Adrenal gland (tissue), 19 donors: ENCODE measurements at places on chromosomes 1 and 21. TPM values are rescaled to one million over a fixed set of nuclear protein-coding genes. Genes with fewer than 3 reads are reported as not detected.

PRKACB gene
- total RNA-seq, result 26.8 TPM

TSEN15 gene
- total RNA-seq, result 27.8 TPM

CD1B gene
- total RNA-seq, result not detected

RIMKLA gene
- total RNA-seq, result 1.0 TPM

OR6K3 gene
- not detected for total RNA-seq

NFASC gene
- total RNA-seq, result 63.8 TPM

OR2L13 gene
- not detected for total RNA-seq

CD84 gene
- total RNA-seq, result 29.9 TPM

TNFRSF18 gene
- not detected for total RNA-seq

TACSTD2 gene
- total RNA-seq, result 0.32 TPM

HIVEP3 gene
- total RNA-seq, result 5.5 TPM

OPN3 gene
- 9.8 TPM for total RNA-seq

GRCh38 chr1:179877586-179878265 is at the start of gene TOR1AIP2:
Gene TOR1AIP2 (minus strand): TSS chr1:179877803. CDS start chr1:179852665, 25,138 bp downstream.
- H3K4me3 ChIP-seq, result peak within 1 kb of the TSS; percentile 51
- H3K4me1 ChIP-seq, result peaks cover 55% of the 10 kb centered on the region
- DNase-seq, result peak; percentile 93
- peak within 1 kb of the TSS; percentile 43 for H3K27ac ChIP-seq

DNA sequence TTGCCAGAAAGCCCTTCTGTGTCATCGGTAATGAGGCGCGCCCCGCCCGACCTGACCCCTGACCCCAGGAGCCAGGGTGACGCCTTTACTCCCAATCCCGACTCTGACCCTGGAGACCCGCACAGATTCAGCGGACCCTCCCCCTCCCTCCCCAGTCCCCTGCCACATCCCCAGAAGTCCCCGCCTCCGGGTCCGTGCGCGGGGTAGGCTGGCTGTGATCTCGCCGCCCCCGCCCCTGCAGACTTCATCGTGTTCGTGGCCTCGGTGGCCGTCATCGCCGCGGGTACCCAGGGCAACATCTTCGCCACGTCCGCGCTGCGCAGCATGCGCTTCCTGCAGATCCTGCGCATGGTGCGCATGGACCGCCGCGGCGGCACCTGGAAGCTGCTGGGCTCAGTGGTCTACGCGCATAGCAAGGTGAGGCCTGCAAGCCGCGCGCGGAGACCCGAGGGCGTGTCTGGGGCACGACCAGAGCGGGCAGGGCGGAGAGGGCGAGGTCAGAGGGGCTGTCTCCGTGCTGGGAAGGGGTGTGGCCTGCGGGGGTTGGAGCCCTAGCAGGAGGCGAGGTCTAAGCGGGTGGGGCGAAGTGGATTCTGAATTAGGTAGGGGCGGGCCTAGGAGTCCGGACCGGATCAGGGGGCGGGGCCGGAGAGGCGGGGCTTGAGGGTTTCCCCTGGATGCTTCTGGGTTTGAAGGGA is 34.8 kb downstream of the KCNQ4 start:
- no peaks in the 10 kb centered on the region for H3K4me1 ChIP-seq
- no peaks in the 10 kb centered on the region for H3K36me3 ChIP-seq
- peak; percentile 55 for DNase-seq

GRCh38 chr21:19049567-19049966 is 646.0 kb upstream of the TMPRSS15 start:
- no peak overlapping the region for H3K27ac ChIP-seq
- H3K4me1 ChIP-seq, result no peaks in the 10 kb centered on the region
- DNase-seq, result no peak
- H3K27me3 ChIP-seq, result no peaks in the 10 kb centered on the region

DNA sequence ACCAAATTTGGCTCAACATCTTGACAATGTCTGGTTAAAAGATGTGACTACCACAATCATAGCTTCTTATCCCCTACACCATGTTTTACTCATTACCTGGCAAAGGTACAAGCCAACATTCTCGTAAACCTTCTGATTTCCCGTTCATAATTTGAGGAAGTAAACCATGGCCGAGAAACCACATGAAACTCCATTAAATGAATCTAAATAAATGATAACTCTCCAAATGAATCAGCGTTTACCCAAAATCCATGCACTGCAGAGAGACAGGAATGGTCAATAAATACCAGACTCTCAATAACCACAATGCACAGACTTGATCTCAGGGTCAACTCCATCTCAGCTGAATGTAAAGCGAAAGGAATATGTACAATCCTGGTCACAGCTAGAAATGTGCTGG is 125.2 kb downstream of the TYW3 start:
- H3K4me3 ChIP-seq, result no peak overlapping the region
- no peak overlapping the region for H3K27ac ChIP-seq
- H3K4me1 ChIP-seq, result no peaks in the 10 kb centered on the region
- no peaks in the 10 kb centered on the region for H3K36me3 ChIP-seq

- H3K4me3 ChIP-seq, result no peak overlapping the region
- no peaks in the 10 kb centered on the region for H3K36me3 ChIP-seq
- H3K27me3 ChIP-seq, result no peaks in the 10 kb centered on the region
- no peak for DNase-seq
- H3K4me1 ChIP-seq, result no peaks in the 10 kb centered on the region
- no peak overlapping the region for H3K27ac ChIP-seq
Observed at GRCh38 chr1:116690849-116691406, 23.4 kb upstream of the IGSF3 start.

DNA sequence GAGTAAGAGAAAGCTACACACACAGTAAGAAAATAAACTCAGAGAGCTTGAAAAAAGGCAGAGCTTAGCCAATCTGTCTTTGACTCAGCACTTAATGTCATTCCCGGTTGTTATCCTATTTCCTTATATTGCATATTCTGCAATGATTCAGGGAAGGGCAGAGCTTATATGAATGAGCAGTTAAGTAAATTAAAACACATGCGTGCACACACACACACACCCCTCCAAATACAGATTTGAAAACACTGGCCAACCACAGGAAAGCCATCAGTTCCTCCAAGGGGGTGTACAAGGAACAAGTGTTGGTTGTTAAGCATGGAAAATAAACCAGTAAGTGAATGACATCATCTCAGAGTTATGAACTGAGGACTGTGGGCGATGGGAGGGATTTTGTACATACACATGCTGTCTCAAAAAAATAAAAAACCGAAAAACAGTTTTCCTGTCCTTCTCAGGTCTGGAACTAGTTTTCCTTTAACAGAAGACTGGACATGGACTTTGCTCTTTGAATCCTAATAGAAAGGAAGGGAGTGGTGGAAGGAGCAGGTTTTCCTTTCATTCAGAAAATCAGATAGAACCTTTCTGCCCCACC is 1.0 kb downstream of the IQGAP3 start:
- H3K36me3 ChIP-seq, result no peaks in the 10 kb centered on the region
- H3K27ac ChIP-seq, result no peak overlapping the region
- peaks cover 15% of the 10 kb centered on the region for H3K27me3 ChIP-seq
- H3K4me1 ChIP-seq, result no peaks in the 10 kb centered on the region

DNA sequence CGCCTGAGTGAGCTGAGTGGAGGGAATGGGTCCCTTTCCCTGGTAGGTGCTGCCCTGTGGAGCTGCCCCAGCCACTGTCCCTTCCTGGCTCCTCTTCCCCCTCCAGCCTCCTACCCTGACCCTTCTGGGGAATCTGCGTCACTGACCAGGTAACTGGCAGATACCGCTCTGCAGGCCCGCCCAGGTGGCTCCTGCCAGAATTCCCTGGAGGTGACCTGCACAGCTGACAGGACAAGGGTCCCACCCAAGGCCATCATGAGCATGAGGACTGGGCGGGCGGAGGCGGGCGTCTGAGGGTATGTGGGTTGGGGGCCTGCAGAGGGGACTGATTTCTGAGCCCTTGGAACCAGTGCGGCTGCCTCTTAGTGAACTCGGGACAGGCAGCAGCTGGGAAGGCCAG is 32.5 kb downstream of the DHRS3 start:
- H3K27ac ChIP-seq, result no peak overlapping the region
- no peaks in the 10 kb centered on the region for H3K36me3 ChIP-seq
- H3K4me1 ChIP-seq, result no peaks in the 10 kb centered on the region
- no peak overlapping the region for H3K4me3 ChIP-seq

DNA sequence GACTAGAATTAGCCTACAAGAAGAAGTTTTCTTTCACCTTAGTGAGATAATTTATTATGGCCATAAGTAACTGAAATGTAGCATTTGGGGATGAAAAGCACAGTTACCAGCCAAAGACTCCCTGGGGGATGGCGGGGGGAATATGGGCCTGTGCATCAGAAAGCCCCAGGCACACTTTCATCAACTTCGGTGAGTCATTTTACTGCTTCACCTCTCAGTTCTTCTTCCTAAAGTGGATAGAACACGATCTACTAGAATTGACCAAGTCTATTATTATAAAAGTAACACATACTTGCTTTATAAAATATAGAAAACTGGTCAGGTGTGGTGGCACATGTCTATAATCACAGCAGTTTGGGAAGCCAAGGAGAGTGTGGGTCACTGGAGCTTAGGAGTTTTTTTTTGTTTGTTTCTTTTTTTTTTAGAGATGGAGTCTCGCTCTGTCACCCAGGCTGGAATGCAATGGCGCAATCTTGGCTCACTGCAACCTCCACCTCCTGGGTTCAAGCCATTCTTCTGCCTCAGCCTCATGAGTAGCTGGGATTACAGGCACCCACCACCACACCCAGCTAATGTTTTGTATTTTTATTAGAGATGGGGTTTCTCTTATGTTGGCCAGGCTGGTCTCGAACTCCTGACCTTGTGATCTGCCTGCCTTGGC is 141.8 kb downstream of the ZZZ3 start:
- H3K27me3 ChIP-seq, result no peaks in the 10 kb centered on the region
- no peak overlapping the region for H3K4me3 ChIP-seq
- DNase-seq, result no peak
- no peak overlapping the region for H3K27ac ChIP-seq
- H3K4me1 ChIP-seq, result no peaks in the 10 kb centered on the region

- no peak overlapping the region for H3K4me3 ChIP-seq
- no peaks in the 10 kb centered on the region for H3K36me3 ChIP-seq
- H3K27ac ChIP-seq, result no peak overlapping the region
- H3K4me1 ChIP-seq, result no peaks in the 10 kb centered on the region
- DNase-seq, result no peak
Observed at GRCh38 chr1:2039251-2039650, 11.0 kb upstream of the PRKCZ start.

DNA sequence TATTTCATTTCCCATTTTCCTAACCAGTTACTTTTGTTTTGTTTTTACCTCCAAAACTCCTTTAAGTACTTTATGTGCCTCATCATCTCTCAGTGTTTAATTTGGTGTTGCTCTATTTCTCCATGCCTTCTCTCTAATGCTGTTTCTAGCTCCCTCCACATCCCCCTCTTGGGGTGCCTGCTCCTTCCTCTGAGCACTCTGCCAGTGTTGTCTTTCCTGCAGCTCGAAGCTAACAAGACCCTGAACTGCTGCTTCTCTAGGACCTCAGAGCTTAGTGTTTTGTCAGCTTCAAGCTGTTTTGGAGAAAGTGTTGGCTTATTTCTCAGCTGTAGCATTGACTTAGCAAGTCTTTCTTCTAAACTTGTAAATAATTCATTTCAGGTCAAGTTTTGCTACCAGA is 290.6 kb downstream of the DPYD start:
- no peaks in the 10 kb centered on the region for H3K36me3 ChIP-seq
- no peaks in the 10 kb centered on the region for H3K4me1 ChIP-seq
- H3K27me3 ChIP-seq, result no peaks in the 10 kb centered on the region
- no peak for DNase-seq
- no peak overlapping the region for H3K27ac ChIP-seq

GRCh38 chr1:2074944-2075740 is 24.9 kb downstream of the PRKCZ start:
- no peak for DNase-seq
- no peaks in the 10 kb centered on the region for H3K27me3 ChIP-seq
- H3K36me3 ChIP-seq, result no peaks in the 10 kb centered on the region
- no peaks in the 10 kb centered on the region for H3K4me1 ChIP-seq

DNA sequence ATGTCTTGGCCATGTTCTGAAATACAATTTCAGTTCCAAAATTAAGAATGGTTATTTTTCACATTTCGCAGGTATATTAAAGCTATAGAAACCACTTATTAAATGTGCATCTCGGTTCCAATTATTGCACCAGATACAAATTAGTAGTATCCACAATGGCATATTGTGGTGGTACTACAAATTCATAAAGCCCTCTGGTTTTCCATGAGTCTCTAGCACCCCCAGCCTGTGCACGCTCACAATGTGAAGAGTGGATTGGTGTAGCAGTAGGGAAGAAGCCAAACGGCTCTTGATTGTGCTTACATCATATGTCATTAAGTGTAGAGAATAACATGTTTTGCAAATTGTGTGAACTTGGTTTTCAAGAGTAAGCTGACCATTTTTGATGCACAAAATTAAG is 1.9 kb upstream of the BRINP3 start:
- H3K4me3 ChIP-seq, result no peak overlapping the region
- no peaks in the 10 kb centered on the region for H3K36me3 ChIP-seq
- peaks cover 7% of the 10 kb centered on the region for H3K4me1 ChIP-seq
- H3K27me3 ChIP-seq, result peaks cover 11% of the 10 kb centered on the region
- DNase-seq, result no peak

- H3K27me3 ChIP-seq, result no peaks in the 10 kb centered on the region
- no peak overlapping the region for H3K4me3 ChIP-seq
- H3K27ac ChIP-seq, result no peak overlapping the region
- H3K36me3 ChIP-seq, result no peaks in the 10 kb centered on the region
- no peak for DNase-seq
- peaks cover 10% of the 10 kb centered on the region for H3K4me1 ChIP-seq
Observed at GRCh38 chr1:174939775-174940545, 59.8 kb upstream of the CACYBP start.

GRCh38 chr1:161157867-161158266 is 1.4 kb upstream of the USP21 start:
- H3K4me1 ChIP-seq, result peaks cover 31% of the 10 kb centered on the region
- peaks cover 35% of the 10 kb centered on the region for H3K36me3 ChIP-seq
- DNase-seq, result no peak
- H3K27me3 ChIP-seq, result no peaks in the 10 kb centered on the region
- no peak overlapping the region for H3K4me3 ChIP-seq

- DNase-seq, result no peak
- H3K4me3 ChIP-seq, result no peak overlapping the region
- H3K36me3 ChIP-seq, result no peaks in the 10 kb centered on the region
- H3K27ac ChIP-seq, result no peak overlapping the region
- H3K4me1 ChIP-seq, result no peaks in the 10 kb centered on the region
- no peaks in the 10 kb centered on the region for H3K27me3 ChIP-seq
Observed at GRCh38 chr1:115543247-115543646, 98.5 kb upstream of the VANGL1 start.

DNA sequence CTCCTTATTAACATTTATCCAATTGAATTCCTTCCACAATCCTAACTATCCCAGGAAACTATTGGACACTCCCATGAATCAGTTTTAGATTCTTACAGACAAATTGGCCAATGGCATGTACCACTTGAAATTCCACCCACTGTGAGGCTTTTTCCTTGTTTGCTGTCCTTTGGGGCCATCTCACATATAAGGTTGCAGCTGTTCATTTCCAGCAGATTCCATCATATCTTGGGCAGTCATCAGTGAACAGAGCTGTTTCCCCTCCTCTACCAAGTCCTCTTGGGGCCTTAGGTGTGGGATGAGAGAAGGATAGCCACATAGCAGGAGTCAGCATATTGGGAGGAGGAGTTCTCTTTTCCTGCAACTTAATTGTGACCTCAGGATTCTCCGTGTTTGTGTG is 109.1 kb downstream of the HHAT start:
- no peaks in the 10 kb centered on the region for H3K4me1 ChIP-seq
- H3K36me3 ChIP-seq, result no peaks in the 10 kb centered on the region
- H3K27me3 ChIP-seq, result no peaks in the 10 kb centered on the region
- H3K27ac ChIP-seq, result no peak overlapping the region

GRCh38 chr1:91166106-91166712 is 144.4 kb upstream of the ZNF644 start:
- peak; percentile 57 for DNase-seq
- no peaks in the 10 kb centered on the region for H3K4me1 ChIP-seq
- no peaks in the 10 kb centered on the region for H3K27me3 ChIP-seq
- no peak overlapping the region for H3K4me3 ChIP-seq
- H3K36me3 ChIP-seq, result no peaks in the 10 kb centered on the region
- no peak overlapping the region for H3K27ac ChIP-seq
